GM23338 (cell line): ENCODE measurements at places on chromosomes 2 and 18. TPM values are rescaled to one million over a fixed set of nuclear protein-coding genes. Genes with fewer than 3 reads are reported as not detected.
A peak's percentile ranks its signal among the peaks of the same experiment; 100 is the strongest.

DNA sequence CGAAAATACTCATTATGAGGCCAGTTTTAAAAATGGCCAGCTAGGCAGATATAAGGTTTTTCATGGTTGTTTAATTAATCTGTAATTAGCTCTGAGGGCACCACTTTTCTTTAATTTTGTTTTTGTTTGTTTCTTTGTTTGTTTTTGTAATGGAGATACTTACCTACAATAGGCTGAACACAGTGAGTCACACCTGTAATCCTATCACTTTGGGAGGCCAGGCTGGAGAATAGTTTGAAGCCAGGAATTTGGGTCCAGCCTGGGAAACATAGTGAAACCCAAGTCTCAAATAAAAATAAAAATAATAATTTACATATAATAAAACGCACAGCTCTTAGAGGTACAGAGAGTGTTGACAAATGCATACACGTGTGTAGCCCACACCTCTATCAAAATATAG is 56.8 kb upstream of the MSH2 start:
- peaks cover 27% of the 10 kb centered on the region for H3K4me1 ChIP-seq
- peak overlapping the region; percentile 50 for H3K4me3 ChIP-seq
- peak; percentile 74 for DNase-seq
- H3K27me3 ChIP-seq, result no peaks in the 10 kb centered on the region
- no peaks in the 10 kb centered on the region for H3K36me3 ChIP-seq

- H3K27ac ChIP-seq, result no peak overlapping the region
- no peak overlapping the region for H3K4me3 ChIP-seq
- no peak for DNase-seq
- no peaks in the 10 kb centered on the region for H3K36me3 ChIP-seq
These were observed 525.5 kb upstream of the CHAC2 start for GRCh38 chr2:53242090-53242489.

- peaks cover 10% of the 10 kb centered on the region; the same call in 1 of the 2 replicates for H3K4me1 ChIP-seq
- no peaks in the 10 kb centered on the region for H3K36me3 ChIP-seq
- no peaks in the 10 kb centered on the region for H3K27me3 ChIP-seq
- H3K27ac ChIP-seq, result no peak overlapping the region
These were observed 162.9 kb upstream of the KYNU start for GRCh38 chr2:142714600-142714999.

DNA sequence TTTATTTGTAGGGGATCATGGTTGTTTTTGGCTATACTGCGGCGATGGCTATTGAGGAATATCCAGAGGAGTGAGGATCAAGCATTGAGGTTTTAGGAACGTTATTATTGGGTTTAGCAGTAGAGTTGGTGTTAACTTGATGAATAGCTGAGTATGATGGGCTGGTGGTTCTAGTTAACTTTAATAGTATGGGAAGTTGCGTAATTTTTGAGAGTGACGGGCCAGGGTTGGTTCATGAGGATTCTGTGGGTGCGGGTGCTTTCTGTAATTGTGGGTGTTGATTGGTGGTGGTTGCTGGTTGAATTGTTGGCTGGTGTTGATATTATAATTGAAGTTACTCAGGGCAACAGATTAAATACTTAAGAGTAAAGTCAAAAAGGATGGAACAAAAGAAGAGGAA is 6.0 kb upstream of the RAB6D start:
- H3K4me3 ChIP-seq, result no peak overlapping the region
- H3K27me3 ChIP-seq, result peaks cover 3% of the 10 kb centered on the region
- no peaks in the 10 kb centered on the region for H3K36me3 ChIP-seq
- H3K4me1 ChIP-seq, result no peaks in the 10 kb centered on the region
- DNase-seq, result no peak

GRCh38 chr2:203681978-203682377 is 24.5 kb upstream of the CD28 start:
- no peaks in the 10 kb centered on the region for H3K36me3 ChIP-seq
- no peak for DNase-seq
- H3K4me3 ChIP-seq, result no peak overlapping the region
- H3K27me3 ChIP-seq, result no peaks in the 10 kb centered on the region
- no peaks in the 10 kb centered on the region for H3K4me1 ChIP-seq

DNA sequence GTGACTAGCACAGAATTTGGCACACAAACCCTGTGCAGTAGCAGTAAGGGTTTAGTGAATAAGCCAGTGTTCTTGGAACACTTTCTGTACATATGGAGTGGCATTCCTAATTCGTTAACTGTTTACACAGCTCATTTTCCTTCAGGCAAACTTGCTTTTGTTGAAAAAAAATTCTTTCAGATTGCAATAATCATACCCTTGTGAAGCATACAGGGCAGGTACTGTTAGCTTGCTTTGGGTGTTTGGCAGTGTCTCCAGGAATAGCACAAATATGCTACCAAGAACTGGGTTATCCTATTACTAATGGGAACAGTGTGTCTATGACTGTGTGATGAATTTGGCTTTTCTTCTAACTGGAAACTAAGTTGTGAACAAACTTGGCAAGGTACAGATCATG is 33.4 kb downstream of the UGP2 start:
- peaks cover 65% of the 10 kb centered on the region for H3K4me1 ChIP-seq
- H3K36me3 ChIP-seq, result peaks cover 25% of the 10 kb centered on the region
- peak overlapping the region; percentile 71; the same call in 1 of the 2 replicates for H3K27ac ChIP-seq
- H3K4me3 ChIP-seq, result no peak overlapping the region
- H3K27me3 ChIP-seq, result no peaks in the 10 kb centered on the region

DNA sequence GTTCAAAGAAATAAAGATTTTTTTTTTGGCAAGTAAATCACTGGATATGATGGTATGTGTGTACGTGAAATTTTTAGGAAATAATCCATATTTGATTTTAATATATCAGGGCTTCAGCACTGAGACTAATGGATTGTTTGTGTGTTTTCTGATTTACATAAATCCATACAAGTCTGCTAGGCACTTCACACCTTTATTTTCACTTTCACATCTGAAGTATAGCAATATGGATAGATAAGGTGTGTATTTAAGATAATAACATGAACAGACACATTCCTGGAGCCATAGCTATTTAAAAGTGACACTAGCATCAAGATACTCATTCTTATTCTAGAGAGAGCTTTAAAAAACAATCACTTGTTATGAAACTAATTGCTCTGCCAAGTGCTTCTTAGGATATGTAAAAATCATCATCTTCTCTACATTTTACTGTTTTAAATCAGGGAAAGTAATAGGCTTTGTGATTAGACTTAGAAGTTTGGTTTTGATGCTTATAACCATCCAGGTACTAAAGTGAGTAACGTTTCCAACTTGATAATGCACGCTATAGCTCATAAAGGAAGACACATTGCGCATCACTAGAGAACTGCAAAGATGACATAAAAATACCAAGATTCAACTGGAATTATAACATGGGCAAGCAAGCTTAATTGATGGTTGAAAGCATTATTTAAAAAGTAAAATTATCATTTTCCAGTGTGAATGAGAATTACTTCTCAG is 208.9 kb downstream of the ZEB2 start:
- no peak for DNase-seq

- no peaks in the 10 kb centered on the region for H3K36me3 ChIP-seq
- no peak overlapping the region for H3K4me3 ChIP-seq
- no peak overlapping the region for H3K27ac ChIP-seq
- H3K4me1 ChIP-seq, result no peaks in the 10 kb centered on the region
These were observed 92.9 kb upstream of the SLC14A2 start for GRCh38 chr18:45522371-45522770.

GRCh38 chr18:72161691-72162090 is 382.5 kb downstream of the CBLN2 start:
- H3K27ac ChIP-seq, result no peak overlapping the region
- H3K36me3 ChIP-seq, result no peaks in the 10 kb centered on the region; the same call in 1 of the 2 replicates
- DNase-seq, result no peak
- H3K4me1 ChIP-seq, result no peaks in the 10 kb centered on the region
- no peaks in the 10 kb centered on the region for H3K27me3 ChIP-seq

- no peaks in the 10 kb centered on the region for H3K27me3 ChIP-seq
- H3K4me1 ChIP-seq, result no peaks in the 10 kb centered on the region
- 0 out of 2 replicates have a peak overlapping the region, but pooled peaks have one; percentile 9 for H3K27ac ChIP-seq
- no peak overlapping the region for H3K4me3 ChIP-seq
- DNase-seq, result no peak
These were observed 94.2 kb downstream of the ACSL3 start for GRCh38 chr2:222955008-222955407.

- H3K36me3 ChIP-seq, result no peaks in the 10 kb centered on the region
- peaks cover 42% of the 10 kb centered on the region for H3K4me1 ChIP-seq
These were observed 362.5 kb upstream of the ACVR2A start for GRCh38 chr2:147482111-147482895.

GRCh38 chr18:59917422-59917821 is 17.6 kb downstream of the PMAIP1 start:
- no peak overlapping the region for H3K27ac ChIP-seq
- no peaks in the 10 kb centered on the region for H3K27me3 ChIP-seq
- DNase-seq, result peak; percentile 35
- H3K4me3 ChIP-seq, result no peak overlapping the region
- no peaks in the 10 kb centered on the region for H3K36me3 ChIP-seq

GRCh38 chr2:175111200-175111657 is 56.8 kb downstream of the ATF2 start:
- no peak overlapping the region for H3K4me3 ChIP-seq
- H3K36me3 ChIP-seq, result peaks cover 43% of the 10 kb centered on the region
- no peaks in the 10 kb centered on the region for H3K27me3 ChIP-seq
- no peaks in the 10 kb centered on the region for H3K4me1 ChIP-seq
- no peak overlapping the region for H3K27ac ChIP-seq
- DNase-seq, result peak; percentile 84

The FIGN gene
- total RNA-seq, result 13.2 and 17.2 TPM in 2 replicates

The TANC1 gene
- total RNA-seq, result 8.5 and 9.5 TPM in 2 replicates

The CACNB4 gene
- total RNA-seq, result 7.6 and 9.8 TPM in 2 replicates

The GPR75 gene
- total RNA-seq, result 2.3 and 4.1 TPM in 2 replicates

The GATA6 gene
- not detected in 2 replicates for total RNA-seq

The HOXD12 gene
- total RNA-seq, result not detected in 2 replicates

The GRHL1 gene
- 2.5 and 4.2 TPM in 2 replicates for total RNA-seq

The ZDBF2 gene
- 35.6 and 41.1 TPM in 2 replicates for total RNA-seq

The TMEM247 gene
- not detected in 2 replicates for total RNA-seq

The BCL2L11 gene
- 21.0 and 22.5 TPM in 2 replicates for total RNA-seq
